ENCODE measurements at places on chromosomes 1 and 21. TPM values are rescaled to one million over a fixed set of nuclear protein-coding genes. Genes with fewer than 3 reads are reported as not detected.

The TGFB2 gene
- total RNA-seq: not detected

The SERINC2 gene
- 0.13 TPM for total RNA-seq

The GSTM5 gene
- not detected for total RNA-seq

The ABCA4 gene
- total RNA-seq: not detected

The TMEM82 gene
- total RNA-seq: not detected

The DMRTA2 gene
- not detected for total RNA-seq

The BSND gene
- 0.06 TPM for total RNA-seq

The CDA gene
- not detected for total RNA-seq

The C1QTNF12 gene
- 1.8 TPM for total RNA-seq

The TTC24 gene
- total RNA-seq: not detected

The BNIPL gene
- 4.5 TPM for total RNA-seq

Measured in activated T-helper 17 cell treated with anti-CD3 and anti-CD28 coated beads, Interleukin-2, amount 50 U/mL, for 72 hours (primary cell).